ENCODE measurements at places on chromosomes 3 and 15. TPM values are rescaled to one million over a fixed set of nuclear protein-coding genes. Genes with fewer than 3 reads are reported as not detected.

Gene PDZRN3
- total RNA-seq: 10.4 TPM

Gene NMB
- total RNA-seq: 9.1 TPM

Gene IQCF5
- total RNA-seq: not detected

Gene CHAC1
- total RNA-seq: 6.8 TPM

Gene ABI3BP
- total RNA-seq: 0.23 TPM

Gene ITGA11
- total RNA-seq: 0.36 TPM

Gene GOLGA6D
- total RNA-seq: 0.21 TPM

Gene SPTSSB
- total RNA-seq: 2.3 TPM

Gene COL6A6
- 0.40 TPM for total RNA-seq

- no peaks in the 10 kb centered on the region for H3K27me3 ChIP-seq
- DNase-seq: no peak
- no peak overlapping the region for H3K4me3 ChIP-seq
Measured at GRCh38 chr3:60746695-60747416, 504.4 kb downstream of the FHIT start.

DNA sequence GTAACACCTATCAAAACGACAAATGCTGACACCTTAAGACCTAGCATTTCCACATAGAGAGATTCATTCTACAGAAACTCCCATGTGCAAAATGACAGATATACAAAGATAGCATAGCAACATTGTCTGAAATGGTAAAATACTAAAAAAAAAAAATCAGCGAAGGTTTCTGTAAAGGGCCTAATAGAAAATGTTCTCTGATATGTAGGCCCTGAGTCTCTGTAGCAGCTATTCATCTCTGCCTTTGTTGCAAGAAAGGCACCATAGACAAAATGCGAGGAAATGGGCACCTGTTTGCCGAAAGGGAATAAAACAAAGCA is 631 bp upstream of the MFGE8 start:
- no peaks in the 10 kb centered on the region for H3K27me3 ChIP-seq
- peak overlapping the region; percentile 47 for H3K27ac ChIP-seq
- peaks cover 17% of the 10 kb centered on the region for H3K36me3 ChIP-seq
- no peaks in the 10 kb centered on the region for H3K4me1 ChIP-seq
- no peak for DNase-seq

DNA sequence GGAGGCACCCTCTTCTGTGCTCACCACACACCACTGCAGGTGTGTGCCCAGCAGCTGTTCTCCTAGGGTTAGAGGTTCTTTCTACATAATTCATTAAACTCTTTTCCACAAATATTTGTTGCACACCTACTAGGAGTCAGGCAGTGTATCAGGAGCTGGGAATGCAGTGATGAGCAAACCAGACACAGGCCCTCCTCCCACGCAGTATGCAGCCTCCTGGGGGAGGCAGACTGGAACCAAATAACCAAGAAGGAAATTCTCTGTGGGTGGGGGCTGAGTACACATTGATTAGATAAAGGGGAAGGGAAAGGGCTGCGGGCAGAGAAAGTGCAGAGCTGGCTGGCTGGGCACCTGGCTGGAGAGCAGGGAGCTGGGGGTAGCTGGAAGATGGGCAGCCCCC is 18.5 kb upstream of the C3orf22 start:
- H3K4me3 ChIP-seq: no peak overlapping the region
- no peaks in the 10 kb centered on the region for H3K4me1 ChIP-seq
- no peaks in the 10 kb centered on the region for H3K36me3 ChIP-seq
- DNase-seq: peak; percentile 33
- H3K27me3 ChIP-seq: no peaks in the 10 kb centered on the region

GRCh38 chr3:116877968-116878367 is 168.4 kb downstream of the TUSC7 start:
- H3K4me3 ChIP-seq: no peak overlapping the region
- no peak for DNase-seq
- H3K27me3 ChIP-seq: no peaks in the 10 kb centered on the region
- H3K36me3 ChIP-seq: no peaks in the 10 kb centered on the region

- DNase-seq: peak; percentile 84
- peak overlapping the region; percentile 69 for H3K4me3 ChIP-seq
- peaks cover 4% of the 10 kb centered on the region for H3K4me1 ChIP-seq
- H3K27me3 ChIP-seq: peaks cover 17% of the 10 kb centered on the region
- peak overlapping the region; percentile 62 for H3K27ac ChIP-seq
Measured at GRCh38 chr15:70100474-70101341, 3.0 kb upstream of the TLE3 start.

DNA sequence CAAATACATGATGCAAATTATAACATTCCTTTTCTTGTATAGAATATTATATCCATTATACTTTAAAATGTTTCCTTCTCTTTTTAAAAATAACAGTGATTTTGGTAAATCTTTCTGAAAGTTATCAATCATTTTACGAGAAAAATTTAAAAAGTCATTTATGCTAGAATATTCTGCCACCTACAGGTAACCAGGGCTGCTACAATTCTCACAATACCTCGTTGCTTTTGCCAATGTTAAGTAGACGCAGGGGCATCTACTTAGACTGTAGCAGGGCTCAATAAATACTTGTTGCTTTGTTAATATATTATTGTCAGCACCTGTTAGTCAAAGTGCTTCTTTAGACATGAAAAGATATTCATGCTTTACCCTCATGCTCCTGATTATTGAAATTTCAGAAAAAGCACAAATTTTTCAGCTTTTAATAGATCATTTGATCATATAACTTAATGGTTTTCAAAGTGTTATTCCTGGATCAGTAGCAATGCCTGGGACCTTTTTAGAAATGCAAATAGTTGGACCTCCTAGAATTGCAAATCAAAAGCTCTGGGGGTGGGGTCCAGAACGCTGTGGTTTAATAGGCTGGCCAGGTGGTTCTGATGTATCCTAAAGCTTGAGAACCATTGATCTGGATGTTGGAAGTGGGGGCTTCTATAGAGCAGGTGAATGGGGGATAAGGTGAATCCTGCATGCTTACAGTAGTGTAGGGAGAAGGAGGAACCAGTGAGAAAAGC is 223.6 kb upstream of the PDZRN3 start:
- DNase-seq: no peak
- H3K27ac ChIP-seq: no peak overlapping the region
- H3K4me3 ChIP-seq: no peak overlapping the region
- H3K4me1 ChIP-seq: peaks cover 3% of the 10 kb centered on the region
- no peaks in the 10 kb centered on the region for H3K36me3 ChIP-seq
- H3K27me3 ChIP-seq: peaks cover 82% of the 10 kb centered on the region

- DNase-seq: no peak
- no peak overlapping the region for H3K27ac ChIP-seq
- H3K36me3 ChIP-seq: no peaks in the 10 kb centered on the region
Measured at GRCh38 chr3:149095487-149095886, 9.2 kb upstream of the HLTF start.

- H3K4me1 ChIP-seq: peaks cover 19% of the 10 kb centered on the region
- H3K27me3 ChIP-seq: no peaks in the 10 kb centered on the region
- H3K27ac ChIP-seq: no peak overlapping the region
Measured at GRCh38 chr3:141394560-141394959, 26.3 kb downstream of the ZBTB38 start.

DNA sequence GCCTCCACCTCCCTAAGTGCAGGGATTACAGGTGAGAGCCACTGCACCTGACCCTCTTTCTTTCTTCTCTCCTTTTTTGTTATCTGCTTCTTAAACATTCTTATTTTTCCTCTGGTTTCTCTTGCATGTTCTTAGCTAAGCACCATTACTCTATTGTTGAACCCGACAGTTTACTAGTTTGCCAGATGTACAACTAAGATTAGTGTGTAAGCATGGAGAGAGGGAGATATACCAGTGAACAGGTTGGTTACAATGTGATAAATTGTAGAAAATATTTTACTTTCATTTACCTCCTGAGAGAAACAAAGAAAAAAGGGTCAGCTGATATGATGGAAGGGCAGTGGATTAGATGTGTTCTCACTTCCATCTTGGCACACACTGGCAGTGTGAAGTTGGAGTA is 4.9 kb downstream of the HAUS2 start:
- no peak for DNase-seq
- no peaks in the 10 kb centered on the region for H3K4me1 ChIP-seq
- H3K27ac ChIP-seq: no peak overlapping the region
- H3K4me3 ChIP-seq: no peak overlapping the region
- H3K27me3 ChIP-seq: no peaks in the 10 kb centered on the region

DNA sequence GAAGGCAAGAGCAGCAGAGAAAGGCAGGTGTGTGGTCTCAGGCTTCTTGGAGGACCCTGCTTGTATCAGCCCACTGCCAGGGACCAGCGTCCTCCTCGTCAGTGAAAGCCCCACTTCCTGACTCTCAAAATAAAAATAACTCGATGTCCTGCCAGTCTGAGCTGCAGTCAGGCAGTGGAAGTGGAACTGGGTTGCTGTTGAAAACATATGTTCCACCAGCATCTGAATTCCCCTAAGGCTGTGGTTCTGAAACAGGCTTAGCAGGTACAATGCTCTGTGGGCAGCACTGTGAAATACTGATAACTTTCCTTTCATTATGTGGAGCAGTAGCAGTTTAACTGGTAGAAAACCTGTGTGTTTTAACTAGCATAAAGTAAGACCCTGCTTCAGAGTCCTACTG is 121.6 kb upstream of the EIF1B start:
- no peaks in the 10 kb centered on the region for H3K4me1 ChIP-seq
- peak; percentile 33 for DNase-seq
- H3K36me3 ChIP-seq: no peaks in the 10 kb centered on the region
- no peak overlapping the region for H3K4me3 ChIP-seq
- no peak overlapping the region for H3K27ac ChIP-seq

- H3K27me3 ChIP-seq: no peaks in the 10 kb centered on the region
- H3K4me1 ChIP-seq: no peaks in the 10 kb centered on the region
- no peak overlapping the region for H3K4me3 ChIP-seq
- no peak for DNase-seq
Measured at GRCh38 chr3:71537211-71537611, 46.3 kb downstream of the FOXP1 start.

DNA sequence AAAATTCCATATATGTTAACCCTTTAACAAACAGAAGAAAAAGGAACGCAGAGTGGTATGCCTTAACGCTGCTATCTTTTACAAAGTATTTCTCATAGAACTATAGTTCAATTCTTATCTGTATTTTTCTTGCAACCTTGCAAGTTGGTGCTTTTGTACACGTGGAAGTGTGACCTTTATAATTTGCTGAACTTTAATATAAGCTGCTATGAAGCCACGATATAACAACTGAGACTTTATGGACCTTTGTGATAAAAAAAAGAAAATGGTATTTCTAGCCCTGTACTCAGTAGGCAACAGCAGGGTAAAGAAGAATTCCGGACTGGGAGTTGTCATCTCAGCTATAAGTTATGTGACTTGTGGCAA is 6.3 kb upstream of the TFG start:
- peaks cover 22% of the 10 kb centered on the region for H3K27me3 ChIP-seq
- H3K4me1 ChIP-seq: peaks cover 2% of the 10 kb centered on the region
- no peaks in the 10 kb centered on the region for H3K36me3 ChIP-seq
- H3K27ac ChIP-seq: no peak overlapping the region
- H3K4me3 ChIP-seq: no peak overlapping the region

All from endodermal cell (in vitro differentiated cells).